ENCODE measurements at places on chromosomes 3 and 15. TPM values are rescaled to one million over a fixed set of nuclear protein-coding genes. Genes with fewer than 3 reads are reported as not detected.

The NOX5 gene
- total RNA-seq: not detected

The CPNE4 gene
- 0.12 TPM for total RNA-seq

The SCAANT1 gene
- total RNA-seq: not detected

The ZNF620 gene
- total RNA-seq: not detected

The PLSCR5 gene
- not detected for total RNA-seq

The MYEF2 gene
- total RNA-seq: 2.7 TPM

The GOLGA6B gene
- total RNA-seq: not detected

The PROS1 gene
- total RNA-seq: 10.9 TPM

The WDR53 gene
- total RNA-seq: 12.4 TPM

The STOML1 gene
- 5.2 TPM for total RNA-seq

The MED12L gene
- 1.1 TPM for total RNA-seq

The CRTC3 gene
- 6.8 TPM for total RNA-seq

The CCR8 gene
- total RNA-seq: not detected

The SLC27A2 gene
- not detected for total RNA-seq

The LRRC34 gene
- total RNA-seq: 0.43 TPM

The AMOTL2 gene
- 23.0 TPM for total RNA-seq

The ADPRH gene
- total RNA-seq: not detected

The ZNF660 gene
- 0.08 TPM for total RNA-seq

The ITIH3 gene
- total RNA-seq: not detected

The UBA7 gene
- total RNA-seq: 10.4 TPM

The GOLGA8K gene
- total RNA-seq: not detected

The GP5 gene
- not detected for total RNA-seq

The CSPG5 gene
- total RNA-seq: 0.93 TPM

The RBPMS2 gene
- 0.48 TPM for total RNA-seq

The TM6SF1 gene
- total RNA-seq: 0.04 TPM

The HHLA2 gene
- not detected for total RNA-seq

The TUSC7 gene
- not detected for total RNA-seq

The MASP1 gene
- total RNA-seq: 10.2 TPM

The LRRN1 gene
- 1.6 TPM for total RNA-seq

The PATL2 gene
- total RNA-seq: 0.12 TPM

The TNNC1 gene
- total RNA-seq: 1.3 TPM

The TBC1D5 gene
- total RNA-seq: 15.4 TPM

The UROC1 gene
- not detected for total RNA-seq

The DCUN1D1 gene
- 26.0 TPM for total RNA-seq

The TAGLN3 gene
- total RNA-seq: not detected

The DUT gene
- 103 TPM for total RNA-seq

The RPP25 gene
- not detected for total RNA-seq

The APBA2 gene
- 17.7 TPM for total RNA-seq

The GALNT15 gene
- not detected for total RNA-seq

The NEK11 gene
- 3.0 TPM for total RNA-seq

The ADGRG7 gene
- not detected for total RNA-seq

The RAD51 gene
- total RNA-seq: 13.5 TPM

The CSTA gene
- total RNA-seq: 62.1 TPM

The SGO1 gene
- 12.3 TPM for total RNA-seq

The DAZL gene
- total RNA-seq: not detected

The TLR9 gene
- not detected for total RNA-seq

The BNIP2 gene
- total RNA-seq: 92.3 TPM

The LPCAT4 gene
- total RNA-seq: 7.4 TPM

The DZIP3 gene
- total RNA-seq: 8.0 TPM

The FOXB1 gene
- not detected for total RNA-seq
